Left ventricle myocardium inferior (tissue), 1 donor: ENCODE measurements at places on chromosomes 3 and 15. TPM values are rescaled to one million over a fixed set of nuclear protein-coding genes. Genes with fewer than 3 reads are reported as not detected.

CADM2 gene
- 4.3 TPM for total RNA-seq

LOXL1 gene
- 31.9 TPM for total RNA-seq

CLDN16 gene
- not detected for total RNA-seq

ATP13A5 gene
- total RNA-seq, result not detected

CYP8B1 gene
- total RNA-seq, result not detected

KCNMB2 gene
- total RNA-seq, result 2.1 TPM

DNA sequence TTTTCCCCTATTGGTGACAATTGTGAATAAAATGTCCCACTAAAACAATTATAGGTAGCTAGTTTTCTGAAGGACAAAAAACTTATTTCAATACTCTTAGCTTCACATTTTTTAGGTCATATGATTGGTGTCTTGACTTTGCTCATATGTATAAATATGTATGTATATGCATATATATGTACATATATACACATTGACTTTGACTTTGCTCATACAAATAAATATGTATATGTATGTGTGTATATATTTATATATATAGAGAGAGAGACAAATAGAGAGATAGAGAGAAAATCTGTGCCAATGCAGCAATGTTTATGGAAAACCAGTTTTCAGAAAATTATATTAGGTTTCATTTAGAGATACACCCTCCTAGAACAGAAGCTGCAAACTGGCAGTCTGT lies 5.7 kb downstream of the MDFIC2 start:
- no peak overlapping the region for H3K27ac ChIP-seq
- no peak for DNase-seq
- H3K27me3 ChIP-seq, result no peaks in the 10 kb centered on the region
- H3K4me3 ChIP-seq, result no peak overlapping the region

GRCh38 chr3:28700728-28701127 lies 352.1 kb upstream of the AZI2 start:
- DNase-seq, result no peak
- no peaks in the 10 kb centered on the region for H3K36me3 ChIP-seq
- no peaks in the 10 kb centered on the region for H3K4me1 ChIP-seq

GRCh38 chr3:24385012-24385615 lies 109.5 kb downstream of the THRB start:
- H3K36me3 ChIP-seq, result no peaks in the 10 kb centered on the region
- H3K27ac ChIP-seq, result no peak overlapping the region
- no peak overlapping the region for H3K4me3 ChIP-seq
- no peaks in the 10 kb centered on the region for H3K27me3 ChIP-seq
- peaks cover 29% of the 10 kb centered on the region for H3K4me1 ChIP-seq

- H3K4me3 ChIP-seq, result no peak overlapping the region
- H3K27ac ChIP-seq, result peak overlapping the region; percentile 71
- H3K27me3 ChIP-seq, result no peaks in the 10 kb centered on the region
- peaks cover 73% of the 10 kb centered on the region for H3K4me1 ChIP-seq
These were observed 164.5 kb downstream of the PTPRG start for GRCh38 chr3:61725851-61726333.

DNA sequence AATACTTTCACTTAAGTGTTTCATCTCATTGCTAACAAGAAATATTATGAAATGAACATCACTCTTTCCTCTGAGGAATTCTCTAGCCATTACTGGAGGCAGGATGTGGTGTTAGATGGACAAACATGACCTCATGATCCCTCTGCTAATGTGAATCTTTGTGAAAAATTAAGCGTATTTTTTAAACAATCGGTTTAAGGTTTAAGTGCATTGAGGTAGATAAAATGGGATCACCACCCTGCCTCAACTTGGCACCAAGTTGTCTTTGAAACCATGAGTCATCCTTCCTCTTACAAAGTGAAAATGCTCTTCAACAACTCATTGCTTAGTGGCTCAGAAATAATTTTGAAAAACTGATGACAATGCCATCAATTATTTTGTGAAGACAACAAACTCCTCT lies 76.0 kb upstream of the DCBLD2 start:
- DNase-seq, result no peak
- no peaks in the 10 kb centered on the region for H3K4me1 ChIP-seq
- H3K4me3 ChIP-seq, result no peak overlapping the region
- no peaks in the 10 kb centered on the region for H3K27me3 ChIP-seq
- H3K27ac ChIP-seq, result peak overlapping the region; percentile 38

- no peak overlapping the region for H3K4me3 ChIP-seq
- H3K27me3 ChIP-seq, result no peaks in the 10 kb centered on the region
- H3K27ac ChIP-seq, result no peak overlapping the region
- peaks cover 61% of the 10 kb centered on the region for H3K36me3 ChIP-seq
- no peak for DNase-seq
These were observed 82.6 kb downstream of the MLH1 start for GRCh38 chr3:37075955-37076354.

GRCh38 chr3:190301591-190301990 lies 20.7 kb downstream of the CLDN1 start:
- no peaks in the 10 kb centered on the region for H3K36me3 ChIP-seq
- no peak for DNase-seq
- peaks cover 18% of the 10 kb centered on the region for H3K27me3 ChIP-seq
- no peak overlapping the region for H3K27ac ChIP-seq
- no peaks in the 10 kb centered on the region for H3K4me1 ChIP-seq

- H3K4me1 ChIP-seq, result peaks cover 88% of the 10 kb centered on the region
- H3K36me3 ChIP-seq, result peaks cover 3% of the 10 kb centered on the region
- H3K4me3 ChIP-seq, result peak overlapping the region; percentile 41
- H3K27me3 ChIP-seq, result no peaks in the 10 kb centered on the region
- DNase-seq, result peak; percentile 66
These were observed 4.7 kb downstream of the NR1D2 start for GRCh38 chr3:23949784-23950183.

- no peaks in the 10 kb centered on the region for H3K27me3 ChIP-seq
- H3K4me3 ChIP-seq, result no peak overlapping the region
- no peaks in the 10 kb centered on the region for H3K36me3 ChIP-seq
- DNase-seq, result no peak
- no peak overlapping the region for H3K27ac ChIP-seq
- H3K4me1 ChIP-seq, result no peaks in the 10 kb centered on the region
These were observed 80.0 kb upstream of the TMC3 start for GRCh38 chr15:81454024-81454423.

DNA sequence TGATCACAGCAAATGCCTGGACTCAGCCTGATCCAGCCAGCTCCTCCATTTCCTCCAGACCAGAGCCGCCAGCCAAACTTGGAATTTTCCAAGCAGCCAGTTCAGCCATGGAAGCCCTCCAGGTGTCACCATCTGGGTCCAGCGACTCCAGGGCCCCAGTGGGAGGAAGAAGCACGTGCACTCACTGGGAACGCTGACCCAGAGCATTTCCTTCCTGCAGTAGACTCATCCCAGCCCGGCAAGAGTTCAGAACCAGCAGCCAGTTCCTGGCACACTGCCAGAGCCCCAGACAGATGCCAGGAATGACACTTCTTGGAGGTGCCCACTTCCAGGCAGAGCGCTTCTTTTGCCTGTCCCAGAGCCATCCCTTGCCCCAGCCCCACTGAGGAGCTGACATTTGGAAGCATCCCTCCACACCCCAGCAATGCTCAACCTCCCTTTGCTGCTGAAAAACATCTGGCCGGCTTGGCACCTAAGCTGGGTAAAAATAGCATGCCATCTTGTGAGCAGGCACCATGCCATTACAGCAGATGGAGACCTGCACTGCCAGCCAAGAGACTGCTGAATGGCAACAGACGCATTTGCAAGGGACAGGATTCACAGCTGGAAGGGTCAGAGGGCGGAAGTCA lies 460.3 kb upstream of the PROK2 start:
- H3K27ac ChIP-seq, result peak overlapping the region; percentile 33
- H3K4me1 ChIP-seq, result peaks cover 48% of the 10 kb centered on the region
- H3K36me3 ChIP-seq, result no peaks in the 10 kb centered on the region
- no peaks in the 10 kb centered on the region for H3K27me3 ChIP-seq
- DNase-seq, result peak; percentile 71
- H3K4me3 ChIP-seq, result no peak overlapping the region

- no peak overlapping the region for H3K4me3 ChIP-seq
- no peak for DNase-seq
- H3K36me3 ChIP-seq, result no peaks in the 10 kb centered on the region
- no peaks in the 10 kb centered on the region for H3K27me3 ChIP-seq
- H3K4me1 ChIP-seq, result peaks cover 47% of the 10 kb centered on the region
These were observed 297.2 kb upstream of the C2CD4B start for GRCh38 chr15:62462268-62462667.

GRCh38 chr15:35926007-35926380 lies 380.0 kb upstream of the DPH6 start:
- H3K27ac ChIP-seq, result no peak overlapping the region
- no peaks in the 10 kb centered on the region for H3K4me1 ChIP-seq
- no peaks in the 10 kb centered on the region for H3K36me3 ChIP-seq
- no peak for DNase-seq
- H3K4me3 ChIP-seq, result no peak overlapping the region

GRCh38 chr15:101526890-101527289 lies 37.4 kb upstream of the PCSK6 start:
- peaks cover 7% of the 10 kb centered on the region for H3K27me3 ChIP-seq
- H3K36me3 ChIP-seq, result no peaks in the 10 kb centered on the region
- H3K27ac ChIP-seq, result peak overlapping the region; percentile 73
- peaks cover 28% of the 10 kb centered on the region for H3K4me1 ChIP-seq

GRCh38 chr3:196569003-196569516 lies 600 bp downstream of the FBXO45 start:
- H3K27me3 ChIP-seq, result no peaks in the 10 kb centered on the region
- H3K4me1 ChIP-seq, result peaks cover 42% of the 10 kb centered on the region
- peak overlapping the region; percentile 85 for H3K27ac ChIP-seq
- H3K4me3 ChIP-seq, result peak overlapping the region; percentile 74
- peaks cover 18% of the 10 kb centered on the region for H3K36me3 ChIP-seq

GRCh38 chr3:14280326-14280725 lies 101.7 kb downstream of the LSM3 start:
- no peak overlapping the region for H3K27ac ChIP-seq
- H3K36me3 ChIP-seq, result no peaks in the 10 kb centered on the region
- no peak for DNase-seq
- H3K27me3 ChIP-seq, result peaks cover 87% of the 10 kb centered on the region
- no peak overlapping the region for H3K4me3 ChIP-seq

GRCh38 chr3:74992898-74993297 lies 378.4 kb upstream of the CNTN3 start:
- no peak overlapping the region for H3K27ac ChIP-seq
- H3K27me3 ChIP-seq, result no peaks in the 10 kb centered on the region
- no peak for DNase-seq

DNA sequence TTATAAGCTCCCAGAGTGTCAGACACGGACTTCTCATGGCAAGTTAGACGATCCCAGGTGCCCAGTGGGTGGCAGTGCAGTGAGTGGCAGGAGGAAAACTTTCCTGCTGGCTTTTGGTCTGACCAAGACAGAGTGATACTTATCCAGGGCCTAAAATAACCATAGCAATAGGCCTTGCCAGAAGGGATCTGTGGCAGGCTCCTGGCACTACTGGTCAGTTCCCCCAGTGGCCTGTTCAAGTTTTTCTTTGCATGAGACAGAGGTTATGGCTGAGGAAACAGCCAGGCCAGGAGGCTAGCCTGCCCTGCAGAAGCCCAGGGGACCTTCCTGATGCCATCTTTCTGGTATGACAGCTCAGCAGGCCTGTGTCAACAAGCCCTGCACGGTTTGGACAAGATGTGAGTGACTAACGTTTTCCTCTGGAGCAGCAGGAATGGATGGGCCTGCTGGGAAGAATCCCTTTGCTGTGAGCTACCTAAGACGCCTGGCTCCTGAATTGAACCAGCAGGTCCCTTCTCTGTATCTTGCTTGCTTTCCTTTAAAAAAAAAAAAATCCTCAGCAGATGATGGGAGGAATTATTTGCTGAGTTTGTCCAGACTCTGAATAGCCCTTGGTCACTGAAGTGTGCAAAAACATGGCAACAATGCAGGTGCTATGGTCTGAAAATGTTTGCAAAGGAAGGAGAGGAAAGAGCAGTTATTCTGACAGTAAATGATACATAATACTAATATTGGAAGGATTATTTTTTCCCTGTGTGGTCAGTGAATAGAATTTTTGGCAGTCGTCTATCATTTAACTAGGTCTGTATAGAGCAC lies 18.0 kb downstream of the SCG5 start:
- H3K27me3 ChIP-seq, result no peaks in the 10 kb centered on the region
- H3K36me3 ChIP-seq, result no peaks in the 10 kb centered on the region
- H3K4me1 ChIP-seq, result peaks cover 3% of the 10 kb centered on the region
- DNase-seq, result no peak
- H3K4me3 ChIP-seq, result no peak overlapping the region

DNA sequence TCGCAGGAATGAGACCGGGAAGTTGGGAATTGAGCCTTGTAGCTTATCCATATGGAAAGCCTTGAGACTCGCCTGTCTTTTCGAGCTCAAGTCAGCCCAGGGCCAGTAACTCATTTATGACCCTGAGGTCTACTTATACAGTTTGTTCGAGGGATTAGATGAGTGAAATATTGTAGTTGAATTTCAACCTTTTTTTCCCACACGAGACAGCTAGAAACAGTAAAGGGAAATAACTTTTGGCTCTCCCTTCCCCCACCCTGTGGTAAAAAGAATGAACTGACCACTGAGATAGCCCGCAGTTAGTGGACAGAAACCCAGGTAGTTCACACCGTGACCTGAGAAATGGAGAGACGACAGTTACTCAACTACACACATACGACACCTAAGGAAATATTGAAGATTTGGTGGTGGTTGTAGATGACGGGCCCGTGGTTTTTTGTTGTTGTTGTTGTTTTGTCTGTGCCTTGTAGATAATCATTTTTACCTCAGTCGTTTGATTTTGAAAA lies 841 bp downstream of the EIF3J start:
- peak overlapping the region; percentile 95 for H3K27ac ChIP-seq
- H3K27me3 ChIP-seq, result no peaks in the 10 kb centered on the region
- peaks cover 69% of the 10 kb centered on the region for H3K4me1 ChIP-seq
- H3K4me3 ChIP-seq, result peak overlapping the region; percentile 92
- DNase-seq, result no peak
- peaks cover 4% of the 10 kb centered on the region for H3K36me3 ChIP-seq
